A549 treated with CORT108297 at 1 μM for 4 hours (cell line): ENCODE measurements at places on chromosomes 2 and 18. TPM values are rescaled to one million over a fixed set of nuclear protein-coding genes. Genes with fewer than 3 reads are reported as not detected.

The REG1B gene
- not detected in 5 replicates for total RNA-seq

The DPP4 gene
- total RNA-seq = 0.36 to 0.73 TPM (median 0.54 TPM) in 5 replicates

The KCNS3 gene
- 1.1 to 1.5 TPM (median 1.4 TPM) in 5 replicates for total RNA-seq

The SATB2 gene
- 2.7 to 3.6 TPM (median 3.3 TPM) in 5 replicates for total RNA-seq

The PPM1B gene
- 22.9 to 31.4 TPM (median 30.3 TPM) in 5 replicates for total RNA-seq

The LRRC30 gene
- total RNA-seq = not detected in 5 replicates

The PRKCE gene
- total RNA-seq = 7.7 to 10.5 TPM (median 9.2 TPM) in 5 replicates

The CRYGC gene
- total RNA-seq = not detected in 5 replicates

The EFHD1 gene
- total RNA-seq = 1.9 to 2.9 TPM (median 2.5 TPM) in 5 replicates

The OTOF gene
- total RNA-seq = 0.05 to 0.15 TPM (median 0.07 TPM) in 5 replicates

The GPR55 gene
- not detected in 5 replicates for total RNA-seq

The ERFE gene
- 5.1 to 10.4 TPM (median 7.6 TPM) in 5 replicates for total RNA-seq

The ESPNL gene
- 0.12 to 0.36 TPM (median 0.22 TPM) in 5 replicates for total RNA-seq

The LONRF2 gene
- total RNA-seq = 2.5 to 3.9 TPM (median 3.4 TPM) in 5 replicates

The LCT gene
- 0.03 to 0.06 TPM (median 0.03 TPM) in 4 of 5 replicates, not detected in the other for total RNA-seq

The RNF125 gene
- 0.20 to 0.32 TPM (median 0.28 TPM) in 5 replicates for total RNA-seq

The UGT1A8 gene
- 0.05 to 0.07 TPM (median 0.05 TPM) in 3 of 5 replicates, not detected in the others for total RNA-seq

The TCF7L1 gene
- 6.7 to 9.5 TPM (median 9.2 TPM) in 5 replicates for total RNA-seq

The CCDC141 gene
- total RNA-seq = not detected in 5 replicates

The ABCA12 gene
- 0.15 to 0.40 TPM (median 0.29 TPM) in 5 replicates for total RNA-seq

The EPHA4 gene
- total RNA-seq = 0.49 to 1.1 TPM (median 0.72 TPM) in 5 replicates

The NEURL3 gene
- 0.96 to 2.2 TPM (median 1.4 TPM) in 5 replicates for total RNA-seq

The MEP1B gene
- 0.06 to 0.14 TPM (median 0.07 TPM) in 3 of 5 replicates, not detected in the others for total RNA-seq

The OSR1 gene
- 5.0 to 8.9 TPM (median 6.1 TPM) in 5 replicates for total RNA-seq

The ADD2 gene
- total RNA-seq = 18.0 to 29.0 TPM (median 26.1 TPM) in 5 replicates

The VRK2 gene
- total RNA-seq = 28.1 to 36.5 TPM (median 29.8 TPM) in 5 replicates

The KLHL14 gene
- total RNA-seq = not detected in 5 replicates
